ENCODE measurements at places on chromosomes 2 and 18.

GRCh38 chr2:174785481-174785880, 21.2 kb upstream of the CHRNA1 start:
- DNase-seq, result no peak

GRCh38 chr2:143856978-143857377, 662.9 kb downstream of the ZEB2 start:
- no peak for DNase-seq

GRCh38 chr2:212154477-212154878, 384.1 kb downstream of the ERBB4 start:
- DNase-seq, result no peak

DNA sequence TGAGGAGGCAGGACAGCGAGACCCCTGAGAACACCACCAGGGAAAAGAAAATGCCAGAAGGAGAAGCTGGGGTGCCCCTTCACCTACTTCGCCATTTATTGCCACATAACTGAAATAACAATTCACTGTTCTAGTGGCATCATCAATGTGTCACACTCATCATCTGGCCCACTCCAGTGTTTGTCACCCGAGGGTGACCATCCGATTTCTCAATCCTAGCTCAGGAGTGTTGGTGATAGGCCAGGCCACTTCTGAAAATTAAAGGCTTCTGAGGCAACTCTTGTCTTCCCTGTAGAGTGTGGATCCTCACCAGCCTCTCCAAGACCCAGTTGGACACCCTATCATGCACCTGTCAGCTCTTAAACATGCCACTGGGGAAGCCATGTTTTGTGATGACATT, 62.9 kb upstream of the BZW1 start:
- DNase-seq, result no peak

DNA sequence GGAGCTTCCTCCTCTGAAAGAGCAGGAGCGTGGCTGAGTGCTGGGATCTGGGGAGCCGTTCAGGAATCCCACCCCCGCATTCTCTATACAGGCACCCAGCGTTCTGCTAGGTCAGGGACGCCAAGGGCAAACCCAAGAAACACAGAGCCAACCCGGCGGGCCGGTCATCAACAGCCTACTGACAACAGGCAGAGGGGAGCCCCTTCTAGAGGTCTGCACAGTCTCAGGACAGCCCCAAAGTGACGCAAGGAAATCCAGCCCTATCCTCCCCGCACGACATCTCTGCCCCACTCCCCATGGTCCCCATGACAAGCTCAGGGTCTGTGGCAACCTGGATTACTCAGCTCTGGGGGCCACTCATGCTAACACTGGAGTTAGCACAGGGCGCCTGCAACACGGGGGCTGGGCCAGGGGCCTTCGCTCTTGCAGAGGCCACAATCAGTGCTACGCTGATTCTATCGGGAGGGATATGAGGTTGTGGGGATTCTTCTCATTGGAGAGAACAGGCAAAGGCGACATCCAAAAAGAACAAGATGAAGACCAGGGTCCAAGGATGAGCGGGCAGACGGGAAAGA, 81.6 kb downstream of the PXDN start:
- no peak for DNase-seq

GRCh38 chr2:197052356-197052755, 125.8 kb upstream of the PGAP1 start:
- DNase-seq, result no peak

DNA sequence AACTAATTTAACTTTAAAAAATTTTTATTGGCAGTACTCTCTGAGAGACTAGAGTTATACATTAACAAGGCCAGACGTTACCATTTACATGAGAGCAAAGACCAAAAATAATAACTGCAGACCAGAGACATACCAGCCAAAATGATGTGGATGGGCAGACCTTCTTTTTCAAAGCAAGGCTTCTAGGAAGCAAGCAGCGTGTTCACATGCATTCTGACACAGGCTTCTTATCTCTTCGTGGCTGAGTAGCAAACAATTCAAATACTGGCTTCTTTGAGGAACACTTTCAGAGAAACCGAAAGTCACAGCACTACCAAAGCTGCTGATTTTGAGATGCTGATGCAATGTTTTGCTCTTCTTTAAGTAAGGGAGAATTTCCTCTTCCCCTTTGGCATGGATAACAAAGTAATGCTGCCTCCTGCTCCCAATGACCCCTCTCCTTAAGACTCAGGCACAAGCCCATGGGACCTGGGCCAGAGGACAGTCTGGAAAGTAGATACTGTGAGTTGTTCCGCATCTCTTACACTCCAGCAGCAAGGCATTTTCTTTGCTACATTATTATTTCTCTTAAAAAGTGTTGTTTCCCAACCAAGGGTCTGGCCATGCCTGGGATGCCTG, 181.9 kb downstream of the MREG start:
- DNase-seq, result no peak

- DNase-seq, result no peak
Measured at GRCh38 chr2:210663631-210664089, 107.3 kb downstream of the CPS1 start.

- DNase-seq, result no peak
Measured at GRCh38 chr2:168039881-168040280, 207.5 kb downstream of the STK39 start.

DNA sequence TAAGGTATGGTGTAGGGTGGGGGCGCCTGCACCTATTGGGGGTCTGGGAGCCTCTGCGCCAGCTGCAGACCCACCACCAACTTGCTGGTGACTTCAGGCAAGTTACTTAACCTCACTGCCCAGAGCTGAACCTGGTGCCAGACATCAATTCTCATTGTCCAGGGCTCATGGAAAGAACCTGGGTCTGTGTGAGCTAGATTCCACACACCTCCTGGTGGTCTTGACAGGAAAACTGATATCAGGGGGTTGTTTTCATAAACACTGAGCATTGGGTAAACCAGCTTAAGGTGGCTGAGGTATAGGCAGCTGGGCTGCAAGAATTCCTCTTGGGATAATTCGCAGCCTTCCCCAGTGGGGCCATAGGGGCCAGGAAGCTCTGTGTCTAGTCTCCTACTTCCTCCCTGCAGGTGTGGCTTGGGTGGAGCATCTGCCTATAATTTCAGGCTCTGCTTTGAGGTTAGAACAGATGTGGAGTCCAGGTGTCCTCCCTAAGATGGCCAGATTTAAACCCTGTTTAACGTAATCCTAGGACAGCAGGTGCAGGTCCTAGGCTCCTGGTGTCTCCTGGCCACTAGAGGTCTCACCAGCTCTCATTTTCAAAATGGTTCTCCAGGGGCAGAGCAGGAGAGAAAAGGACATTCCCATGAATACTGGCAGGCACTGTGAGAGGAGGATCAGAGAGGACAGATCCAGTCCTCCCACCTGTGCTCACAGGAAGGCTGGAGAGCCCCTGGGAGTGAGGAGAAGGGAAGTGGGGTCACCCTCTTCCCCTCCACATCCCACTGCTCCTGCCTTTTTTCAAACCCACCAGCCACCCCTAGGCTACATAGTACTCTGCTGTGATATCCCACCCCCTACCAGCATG, 100.4 kb upstream of the SMAD2 start:
- no peak for DNase-seq

DNA sequence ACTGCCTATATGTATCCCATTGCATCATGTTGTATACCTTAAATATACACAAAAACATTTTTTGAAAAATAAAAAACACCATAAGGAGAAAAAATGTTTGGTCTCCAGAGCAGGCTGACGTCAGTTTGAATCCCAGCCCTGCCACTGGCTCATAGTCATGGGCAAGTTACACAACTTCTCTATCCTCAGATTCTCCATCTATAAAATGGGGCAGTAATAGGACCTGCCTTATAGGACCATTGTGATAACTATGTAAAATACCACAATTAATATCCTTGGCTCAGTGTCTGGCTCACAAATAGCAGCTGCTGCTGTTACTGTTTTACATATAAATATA, 135.6 kb downstream of the SMAD7 start:
- peak; percentile 34 for DNase-seq

DNA sequence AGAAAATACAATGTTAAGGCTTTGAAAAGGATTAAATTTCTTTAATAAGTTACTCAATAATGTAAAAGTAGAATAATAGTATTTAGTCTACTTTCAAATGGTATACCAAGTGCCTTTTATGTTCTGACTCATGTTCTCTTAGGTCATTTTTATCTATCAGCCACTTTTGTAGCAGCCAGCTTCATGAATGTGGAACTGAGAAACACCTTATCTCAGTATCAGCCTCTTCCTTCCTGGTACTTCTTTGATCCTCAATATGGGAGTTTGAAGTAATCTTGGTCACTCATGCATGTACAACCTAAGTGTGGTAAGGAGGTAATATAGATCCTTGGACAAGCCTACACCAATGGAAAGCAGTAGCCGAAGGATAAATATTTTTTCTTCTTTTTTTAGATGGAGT, 180.4 kb upstream of the NRXN1 start:
- no peak for DNase-seq

GRCh38 chr2:16409006-16409390, 256.6 kb downstream of the CYRIA start:
- DNase-seq, result no peak

DNA sequence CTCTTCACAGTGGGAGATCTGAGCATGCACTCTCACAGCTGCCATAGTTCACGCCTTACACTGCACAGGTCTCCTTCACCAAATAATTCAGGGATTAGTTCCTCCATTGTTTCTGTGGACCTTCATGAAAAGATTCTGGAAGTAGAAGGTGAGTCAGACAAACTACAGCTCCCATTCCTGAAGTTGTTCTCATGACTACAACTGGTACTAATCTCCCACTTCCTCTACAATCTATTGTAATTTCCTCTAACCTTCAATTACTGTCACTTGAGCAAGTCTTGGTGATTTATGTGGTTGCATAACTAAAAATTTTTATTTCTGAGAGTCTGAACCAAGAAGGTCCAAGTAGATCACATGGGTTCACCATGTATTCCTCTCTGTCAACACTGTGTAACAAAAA, 128.7 kb downstream of the XIRP2 start:
- no peak for DNase-seq

DNA sequence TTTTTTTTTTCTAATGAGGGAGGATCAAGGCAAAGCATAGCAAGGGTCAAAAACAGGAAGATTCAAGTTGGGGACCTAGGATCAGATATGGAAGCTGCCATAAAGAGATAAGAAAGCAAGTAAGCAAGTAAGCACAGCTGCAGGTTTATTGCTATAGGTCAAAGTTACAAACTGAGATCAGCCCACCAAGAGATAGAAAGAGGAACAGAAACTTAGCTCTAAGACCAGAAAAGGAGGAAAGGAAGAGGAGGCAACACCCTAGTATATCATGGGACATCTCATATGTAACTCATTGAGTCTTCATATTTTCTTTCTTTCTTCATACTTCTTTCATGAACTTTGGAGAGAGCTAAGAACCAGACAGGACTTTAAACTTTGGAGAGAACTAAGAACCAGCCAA, 295.9 kb upstream of the CRIM1 start:
- no peak for DNase-seq

- no peak for DNase-seq
Measured at GRCh38 chr2:179098080-179098689, 48.2 kb upstream of the CCDC141 start.

DNA sequence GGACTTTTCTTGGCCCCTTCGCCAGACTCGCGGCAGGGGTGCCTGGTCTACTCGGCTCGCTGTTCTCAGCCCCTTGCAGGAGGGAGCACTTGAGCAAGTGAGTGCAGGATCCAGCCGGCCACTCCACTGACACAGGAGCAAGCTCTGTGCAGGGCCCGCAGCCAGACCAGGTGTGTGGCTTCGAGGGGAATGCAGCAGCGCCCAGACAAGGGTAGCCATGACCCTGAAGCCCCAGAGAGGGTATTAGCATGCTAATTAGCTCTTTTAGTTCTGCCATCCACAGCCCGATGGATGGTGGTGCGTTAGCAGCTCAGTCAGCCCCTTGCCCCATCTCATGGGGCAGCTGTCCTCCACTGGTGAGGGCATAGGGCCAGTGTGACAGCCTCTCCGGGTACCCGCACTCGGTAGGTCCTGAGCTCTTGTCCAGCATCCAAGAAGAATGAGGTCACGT, 103.2 kb upstream of the HS6ST1 start:
- DNase-seq, result no peak

DNA sequence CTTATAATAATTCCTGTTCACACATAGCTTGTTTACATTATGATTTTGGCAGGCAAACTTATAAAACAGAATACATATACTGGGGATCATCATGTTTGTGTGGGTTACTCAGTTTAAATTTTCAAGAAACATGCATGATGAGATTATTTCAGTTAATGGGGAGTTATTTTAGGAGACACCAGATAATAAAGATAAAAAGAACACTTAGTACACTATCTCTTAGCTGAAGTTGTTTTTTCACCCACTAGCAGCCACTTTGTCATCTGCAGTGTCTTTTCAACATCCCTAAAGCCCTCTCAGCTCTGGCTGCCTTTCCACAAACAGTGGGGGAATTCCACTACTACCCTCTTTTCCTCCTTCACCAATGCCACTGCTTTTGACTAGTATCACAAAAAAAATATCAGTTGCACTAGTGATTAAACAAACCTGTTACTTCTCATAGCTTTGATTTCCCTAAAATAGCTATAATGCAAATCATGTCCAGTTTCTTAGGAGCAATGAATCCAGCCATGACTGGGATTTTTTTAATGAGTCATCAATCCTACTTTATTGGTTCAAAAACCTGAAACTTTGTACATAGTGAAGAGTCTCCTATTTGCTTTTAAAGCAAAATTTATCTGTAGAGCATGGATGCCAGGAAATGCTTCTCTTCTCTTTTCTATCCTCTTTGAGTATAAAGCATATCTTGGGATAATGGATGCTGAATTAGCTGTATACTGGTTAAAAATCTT, 156.7 kb upstream of the TFPI start:
- no peak for DNase-seq

DNA sequence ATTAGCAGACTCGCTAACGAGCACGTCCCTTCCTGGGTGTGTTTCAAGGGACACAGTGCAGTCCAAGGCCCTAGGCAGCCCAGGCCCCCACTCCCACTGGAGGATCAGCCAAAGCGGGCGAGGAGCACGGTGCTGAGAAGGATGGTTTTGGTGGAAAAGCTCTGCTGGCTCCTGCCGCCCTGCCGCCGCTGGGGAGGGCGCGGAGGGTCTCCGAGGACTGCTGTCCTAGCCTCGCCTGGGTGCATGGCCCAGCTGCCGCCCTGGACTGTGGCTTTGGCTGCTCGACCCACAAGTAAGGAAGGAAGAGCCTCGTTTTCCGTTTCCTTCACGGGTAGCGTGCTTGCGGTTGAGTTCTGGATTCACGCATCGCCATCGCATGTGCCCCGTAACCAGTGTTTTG, 79.9 kb downstream of the MTCL1 start:
- DNase-seq, result no peak

DNA sequence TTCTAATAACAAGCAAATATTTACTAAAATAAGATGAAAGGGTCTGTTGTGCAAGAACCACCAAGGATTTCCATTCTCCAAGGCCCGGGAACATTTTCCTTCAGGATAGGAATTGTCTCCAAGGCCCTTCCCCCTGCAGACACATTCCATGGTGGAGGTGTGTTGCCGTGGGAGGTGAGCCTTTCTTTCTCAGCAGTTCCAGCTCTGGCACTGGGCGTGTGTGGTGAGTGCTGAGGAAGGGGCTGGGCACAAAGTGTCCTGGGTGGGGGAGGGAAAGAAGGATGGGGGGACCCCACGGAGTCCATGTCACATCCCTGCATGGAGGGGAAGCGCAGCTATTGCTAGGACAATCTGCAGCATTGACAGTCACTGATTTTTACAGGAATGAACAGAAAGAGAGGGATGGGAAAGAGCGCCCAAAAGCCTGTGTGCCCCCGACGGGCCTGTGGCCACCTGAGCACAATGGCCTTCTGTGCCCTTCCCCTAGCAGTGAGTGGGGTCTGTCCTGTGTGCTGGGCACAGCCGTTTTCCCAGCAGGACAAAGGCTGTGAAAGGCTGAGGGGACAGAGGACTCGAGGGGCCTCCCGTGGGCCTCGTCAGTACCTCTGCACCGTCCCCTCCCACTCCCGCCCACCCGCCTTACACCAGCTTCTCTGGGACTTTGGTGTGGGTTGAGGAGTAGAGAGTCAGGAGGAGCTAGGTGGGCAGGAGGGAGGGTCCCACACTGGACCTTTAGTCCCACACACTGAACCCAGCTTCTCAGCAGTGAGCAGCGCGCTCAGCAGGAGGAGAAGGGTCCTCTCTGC, 79.8 kb downstream of the PTGR3 start:
- DNase-seq, result no peak

All from CD4-positive, alpha-beta T cell treated with Interferon gamma for 1 hour (primary cell).